Mammary epithelial cell (primary cell): ENCODE measurements at places on chromosomes 11 and 22. TPM values are rescaled to one million over a fixed set of nuclear protein-coding genes. Genes with fewer than 3 reads are reported as not detected.

GRCh38 chr11:130865774-130866114 lies 50.5 kb downstream of the SNX19 start:
- no peak for DNase-seq

GRCh38 chr22:20223421-20224255 lies 44.5 kb downstream of the RTN4R start:
- no peak for DNase-seq

DNA sequence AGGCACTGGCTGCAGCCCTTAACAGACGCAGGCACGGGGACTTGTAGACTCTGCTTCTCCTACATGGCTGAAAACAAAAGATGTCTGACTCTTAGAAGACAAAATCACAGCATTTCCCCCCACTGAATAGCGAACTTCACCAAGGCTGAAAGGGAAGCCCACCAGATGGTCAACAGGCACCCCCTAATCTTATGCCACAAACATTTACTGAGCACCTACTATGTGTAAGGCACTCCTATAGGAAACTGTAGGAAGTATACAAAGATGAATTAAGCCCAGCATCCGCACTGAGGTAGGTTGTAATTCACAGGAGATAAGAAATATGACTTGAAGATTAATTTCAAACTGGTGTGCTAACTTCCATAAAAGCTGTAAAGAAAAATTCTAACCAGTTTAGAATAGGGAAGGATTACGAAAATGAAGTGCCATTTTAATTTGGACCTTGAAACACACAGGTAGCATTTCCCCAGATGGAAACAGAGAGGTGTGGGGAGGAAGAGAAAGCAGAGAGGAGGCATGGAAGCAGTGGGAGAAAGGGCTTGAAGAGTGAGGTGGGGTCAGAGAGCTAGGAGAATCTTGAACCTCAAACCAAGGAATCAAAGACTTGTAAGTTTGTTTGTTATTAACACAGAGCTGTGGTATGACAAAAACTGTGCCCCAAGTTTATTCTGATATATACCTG lies 38.1 kb downstream of the NUMA1 start:
- no peak for DNase-seq

- peak; percentile 10 for DNase-seq
Observed at GRCh38 chr22:22770280-22770871, 117.2 kb upstream of the IGLL5 start.

DNA sequence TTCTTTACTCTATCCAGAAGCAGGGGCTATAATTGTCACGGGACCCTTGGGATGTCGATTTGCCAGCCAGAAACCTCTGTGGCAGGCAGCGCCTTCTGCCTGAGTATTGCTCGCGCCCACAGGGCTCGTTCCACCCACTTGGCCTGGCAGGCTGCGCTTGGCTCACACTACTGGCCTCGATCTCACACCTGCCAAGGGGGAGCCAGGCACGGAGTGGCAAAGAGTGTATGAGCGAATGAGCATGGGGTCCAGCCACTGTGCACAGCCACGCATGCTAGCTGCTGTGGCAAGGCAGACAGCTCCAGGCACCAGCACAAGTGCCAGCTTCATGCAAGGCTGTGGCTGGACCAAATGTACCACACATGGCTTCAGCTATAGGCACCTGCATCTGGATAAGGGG lies 599.8 kb downstream of the DLG2 start:
- DNase-seq = no peak

DNA sequence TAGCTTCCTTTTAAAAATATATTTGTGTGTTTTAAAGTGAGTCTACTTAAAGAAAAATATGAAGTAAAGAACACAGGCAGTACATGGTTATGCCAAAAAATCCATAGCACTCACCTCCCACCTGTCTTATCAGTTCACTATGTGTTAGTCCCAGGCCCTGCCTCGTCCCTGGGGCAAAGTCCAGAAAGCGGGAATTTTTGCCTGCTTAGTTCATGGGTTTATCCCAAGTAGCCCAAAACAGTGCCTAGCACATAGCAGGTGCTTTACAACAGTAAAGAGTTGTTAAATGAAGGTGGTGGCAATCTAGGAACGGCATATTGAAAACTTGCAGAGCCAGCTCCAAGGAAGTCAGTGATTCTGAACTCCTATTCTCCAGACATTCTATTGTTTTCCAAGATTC lies 154.0 kb downstream of the MN1 start:
- DNase-seq = no peak

- DNase-seq = no peak
Observed at GRCh38 chr11:124861670-124862069, 3.6 kb upstream of the ROBO3 start.

DNA sequence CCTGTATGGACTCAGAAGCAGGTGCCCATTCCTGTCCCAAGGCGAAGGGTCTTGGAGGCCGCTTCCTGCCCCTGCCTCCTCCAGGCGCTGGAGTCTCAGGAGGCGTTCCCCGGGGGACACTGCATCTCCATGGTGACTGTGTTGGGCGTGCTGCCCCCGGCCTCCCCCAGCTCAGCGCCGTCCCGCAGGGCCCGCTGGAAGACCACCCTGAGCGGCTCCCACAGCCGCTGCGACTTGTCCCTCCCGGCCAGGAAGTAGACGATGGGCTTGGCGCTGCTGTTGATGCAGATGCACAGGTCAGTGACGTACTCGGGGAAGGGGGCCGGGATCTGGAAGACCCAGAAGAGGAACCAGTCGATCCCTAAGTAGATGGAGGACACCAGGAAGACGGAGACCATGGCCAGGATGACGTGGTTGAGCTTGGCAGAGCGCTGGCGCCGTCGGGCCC lies 7.8 kb downstream of the MRGPRF start:
- no peak for DNase-seq

DNA sequence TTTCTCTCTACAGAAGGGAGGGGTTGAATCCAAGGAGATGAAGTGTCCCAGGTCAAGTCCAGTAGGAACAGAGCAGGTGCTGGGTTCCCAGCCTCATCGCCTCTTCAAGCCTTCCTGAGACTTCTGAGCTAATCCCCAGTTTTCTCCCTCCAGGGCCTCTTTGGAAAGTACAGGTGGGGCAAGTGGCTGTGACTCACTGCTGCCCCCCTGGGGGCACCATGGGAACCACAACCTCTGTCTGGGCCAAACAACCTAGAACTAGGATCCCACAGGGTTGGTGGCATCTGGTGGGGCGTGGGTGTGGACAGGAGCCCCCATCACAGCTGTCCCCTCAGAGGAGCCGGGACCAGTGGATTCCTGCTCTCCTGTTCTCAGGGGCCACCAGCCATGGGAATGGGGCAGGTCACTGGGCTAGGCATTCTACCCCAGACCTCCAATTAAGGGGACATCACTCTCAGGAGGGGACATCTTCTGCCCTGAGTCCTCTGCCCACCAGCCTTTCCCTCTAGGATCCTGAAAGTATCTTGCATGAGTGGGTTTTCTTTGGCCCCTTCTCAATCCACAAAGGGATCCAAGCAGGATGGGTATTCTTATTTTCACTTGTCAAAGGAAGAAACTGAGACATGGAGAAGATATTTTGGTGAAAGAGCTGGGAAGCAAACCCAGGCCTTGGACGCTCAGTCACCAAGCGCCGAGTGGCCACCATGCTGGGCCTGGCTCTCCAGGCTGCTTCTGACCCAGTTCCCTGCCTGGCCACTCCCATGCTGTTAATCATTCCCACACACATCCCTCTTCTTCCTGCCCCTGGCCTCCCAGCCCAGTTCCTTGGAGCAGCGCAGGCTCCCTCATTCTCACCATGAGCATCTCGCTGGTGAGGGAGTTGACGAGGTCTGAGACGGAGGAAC lies 23.8 kb downstream of the LRRC10B start:
- DNase-seq = peak; percentile 46

GRCh38 chr22:43000441-43001175 lies 14.3 kb downstream of the PACSIN2 start:
- DNase-seq = no peak

DNA sequence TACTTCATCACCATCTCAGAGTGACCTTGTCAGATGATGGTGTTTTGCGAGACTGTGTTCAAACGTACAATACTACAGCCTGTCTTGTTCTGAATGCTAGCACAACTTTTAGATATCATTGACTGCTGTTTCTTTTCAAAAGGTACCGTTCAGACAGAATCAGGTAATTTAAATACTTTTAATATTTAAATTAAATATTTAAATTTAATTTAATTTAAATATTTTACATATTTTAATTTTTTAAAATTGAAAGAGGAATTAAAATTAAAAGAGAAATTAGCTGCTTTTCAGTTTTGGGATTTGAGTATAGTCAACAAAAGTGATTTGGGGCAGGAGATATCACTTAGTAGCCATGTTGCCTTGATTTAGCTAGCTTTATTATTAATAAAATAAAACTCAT lies 642.1 kb upstream of the CCDC179 start:
- no peak for DNase-seq

DNA sequence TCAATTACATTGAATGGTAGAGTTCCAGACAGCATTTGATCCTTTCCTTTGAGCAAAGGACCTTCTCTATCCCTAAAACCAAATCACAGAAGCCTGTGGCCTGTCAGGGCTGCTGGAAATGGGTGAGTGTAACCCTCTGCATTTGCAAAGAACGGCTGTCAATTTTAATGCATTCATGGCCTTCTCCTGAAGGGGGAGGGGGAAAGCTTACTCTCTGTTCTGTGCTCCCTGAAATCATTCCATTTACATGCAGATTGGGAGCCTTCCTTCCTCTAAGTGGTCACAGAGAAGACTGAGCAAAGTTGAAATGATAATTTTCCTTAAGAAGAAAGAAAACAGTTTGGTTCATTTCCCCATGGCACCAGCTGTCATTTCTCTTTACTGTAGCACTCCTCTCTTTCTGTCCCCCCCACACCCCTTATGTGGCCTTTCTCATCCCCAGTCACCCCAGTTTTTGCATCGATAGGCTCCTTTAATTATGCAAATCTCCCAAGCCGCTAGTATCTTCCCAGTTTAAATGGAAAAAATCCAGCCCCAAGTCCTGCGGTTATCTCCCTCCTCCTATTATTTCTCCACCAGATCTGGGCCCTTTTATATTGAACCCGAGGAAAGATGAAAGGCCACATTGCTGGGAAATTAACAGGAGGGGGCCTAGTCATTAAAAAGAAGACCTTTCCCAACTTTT lies 109.4 kb upstream of the KIRREL3 start:
- no peak for DNase-seq

GRCh38 chr22:41989246-41989645 lies 9.3 kb upstream of the WBP2NL start:
- no peak for DNase-seq

DNA sequence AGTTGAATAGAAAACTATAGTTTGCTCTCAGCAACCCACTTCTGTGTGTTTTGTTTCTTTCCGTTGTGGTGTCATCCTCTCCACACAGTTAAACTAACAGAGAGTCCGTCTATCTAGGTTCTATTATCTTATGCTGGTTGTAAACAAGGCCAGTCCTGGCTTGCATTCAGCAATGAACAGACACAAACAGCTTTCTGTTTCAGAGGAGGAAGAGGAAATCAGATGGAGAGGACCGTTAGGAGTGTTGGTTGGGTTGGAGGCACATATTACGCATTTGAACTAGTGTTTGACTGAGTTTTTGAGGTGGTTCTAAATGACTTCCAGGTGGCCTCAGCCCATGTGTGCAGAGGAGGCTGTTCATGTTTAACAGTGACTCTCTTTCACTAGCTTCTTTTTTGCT lies 129.5 kb upstream of the SORL1-AS1 start:
- no peak for DNase-seq

DNA sequence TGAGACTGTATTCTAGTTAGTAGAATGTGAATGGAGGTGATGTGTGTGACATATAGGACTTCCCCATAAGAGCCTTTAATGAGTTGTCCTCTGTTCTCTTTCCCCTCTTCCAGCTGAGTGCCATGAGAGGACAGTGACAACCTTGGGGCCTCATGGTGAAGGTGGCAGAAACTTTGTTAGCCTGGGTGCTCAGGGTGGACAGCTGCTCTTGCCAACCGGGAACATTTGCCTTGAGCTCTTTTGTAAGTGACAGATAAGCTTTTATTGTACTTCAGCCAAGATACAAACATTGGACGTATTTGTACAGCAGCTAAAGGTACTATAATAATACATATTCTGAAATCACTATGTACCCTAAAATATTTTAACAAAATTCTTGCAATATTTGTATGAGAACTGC lies 33.0 kb upstream of the PLET1 start:
- DNase-seq = no peak

GRCh38 chr11:123573286-123573685 lies 81.1 kb downstream of the SCN3B start:
- no peak for DNase-seq

GRCh38 chr11:75534259-75535069 lies 8.7 kb upstream of the GDPD5 start:
- DNase-seq = no peak

DNA sequence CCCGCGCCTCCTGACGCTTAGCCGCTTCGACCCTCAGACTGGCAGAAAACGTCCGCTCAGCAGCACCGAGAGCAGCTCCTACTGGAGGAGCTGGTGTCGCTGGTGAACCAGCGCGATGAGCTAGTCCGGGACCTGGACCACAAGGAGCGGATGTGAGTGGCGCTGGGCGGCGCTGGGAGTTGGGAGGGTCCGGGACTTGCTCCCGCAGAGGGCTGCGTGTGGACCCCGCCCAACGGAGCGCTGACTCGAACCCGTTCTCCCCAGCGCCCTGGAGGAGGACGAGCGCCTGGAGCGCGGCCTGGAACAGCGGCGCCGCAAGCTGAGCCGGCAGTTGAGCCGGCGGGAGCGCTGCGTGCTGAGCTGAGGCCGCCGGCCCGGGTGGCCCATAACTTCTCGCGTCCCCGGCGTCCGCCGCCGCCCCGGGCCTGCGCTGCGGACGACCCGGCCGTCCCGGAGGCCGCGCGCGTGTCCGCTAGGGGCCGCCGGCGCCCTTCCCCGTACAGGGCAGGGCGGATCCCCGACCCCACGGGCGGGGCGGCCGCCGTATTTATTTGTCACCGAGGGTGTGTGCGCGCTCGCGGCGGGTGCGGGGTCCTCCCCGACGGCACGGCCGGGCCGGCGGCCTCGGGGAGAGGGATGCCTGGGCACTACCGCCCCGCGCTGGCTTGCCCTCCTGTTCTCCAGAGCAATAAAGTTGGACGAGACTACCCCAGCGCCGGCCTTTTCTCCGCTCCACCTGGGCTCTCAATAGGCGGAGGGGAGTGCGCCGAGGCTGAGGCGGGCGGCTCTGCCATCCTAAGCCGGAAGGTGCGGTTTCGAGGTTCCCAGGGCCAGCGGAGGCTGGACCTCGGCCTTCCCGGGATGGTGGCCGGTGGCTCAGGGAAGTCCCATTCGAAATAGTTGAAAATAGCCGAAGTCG lies 3.4 kb downstream of the KCNK7 start:
- DNase-seq = no peak

GRCh38 chr22:23912293-23912903 lies 18.2 kb downstream of the MIF start:
- no peak for DNase-seq

The CARD10 gene
- total RNA-seq = 62.0 TPM

The PLAAT3 gene
- 1.8 and 2.7 TPM in 2 replicates for total RNA-seq

The KRTAP5-7 gene
- total RNA-seq = not detected

The CNGA4 gene
- total RNA-seq = 0.35 and 0.38 TPM in 2 replicates

The FAM111B gene
- total RNA-seq = 3.2 TPM

The CASP5 gene
- not detected in 2 replicates for total RNA-seq
